ENCODE measurements at places on chromosomes 3 and 15. TPM values are rescaled to one million over a fixed set of nuclear protein-coding genes. Genes with fewer than 3 reads are reported as not detected.

Gene PIF1
- 9.6 TPM for total RNA-seq

Gene RTP4
- not detected for total RNA-seq

Gene CCR1
- not detected for total RNA-seq

DNA sequence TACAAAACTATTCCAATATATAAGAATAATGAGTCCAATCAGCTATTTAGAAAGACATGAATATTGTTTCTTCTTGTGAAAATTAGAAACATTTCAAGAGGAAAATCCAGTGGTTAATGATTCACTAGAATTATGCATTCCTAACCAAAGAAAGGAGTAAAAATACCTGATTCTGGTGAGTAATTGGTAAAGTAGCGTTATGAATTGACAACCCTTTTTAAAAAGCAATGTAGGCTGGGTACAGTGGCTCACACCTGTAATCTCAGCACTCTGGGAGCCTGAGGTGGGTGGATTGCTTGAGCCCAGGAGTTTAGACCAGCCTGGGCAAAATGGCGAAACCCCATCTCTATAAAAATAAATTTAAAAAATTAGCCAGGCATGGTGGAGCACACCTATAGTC, 43.3 kb downstream of the TOPAZ1 start:
- no peak for DNase-seq

GRCh38 chr3:45773072-45773471, 23.3 kb downstream of the SLC6A20 start:
- DNase-seq, result no peak

DNA sequence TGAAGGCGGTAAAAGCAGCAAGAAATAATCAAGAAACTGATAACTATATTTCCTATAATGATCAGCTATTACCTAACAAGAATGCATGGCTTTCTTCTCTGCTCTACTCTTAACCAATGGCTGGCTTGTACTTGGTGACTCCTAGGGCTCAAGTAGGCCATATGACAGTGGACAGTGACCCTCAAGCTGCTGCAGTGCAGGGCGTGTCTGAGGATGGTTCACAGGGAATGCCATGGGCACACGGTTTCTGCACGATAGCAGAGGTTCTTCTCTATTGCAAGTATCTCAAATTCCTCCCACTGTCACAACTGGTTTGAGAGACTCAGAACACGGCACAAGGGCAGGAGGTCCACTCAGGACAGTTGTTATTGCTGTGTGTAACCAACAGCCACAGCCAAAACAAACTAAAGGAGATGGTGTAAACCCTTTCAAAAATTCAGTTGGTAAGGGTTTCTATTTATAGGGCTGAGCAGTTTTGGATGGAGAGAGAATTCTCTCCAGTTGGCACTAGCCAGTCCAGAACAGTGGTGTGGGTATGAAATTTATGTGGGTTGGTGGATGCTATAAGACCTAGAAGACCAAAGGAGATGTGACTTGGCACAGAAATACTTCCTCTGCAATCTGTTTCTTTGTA, 103.2 kb upstream of the ST8SIA2 start:
- no peak for DNase-seq

- no peak for DNase-seq
Measured at GRCh38 chr3:190003068-190003467, 117.6 kb downstream of the P3H2 start.

- no peak for DNase-seq
Measured at GRCh38 chr3:127141921-127142730, 50.8 kb upstream of the PRR23E start.

DNA sequence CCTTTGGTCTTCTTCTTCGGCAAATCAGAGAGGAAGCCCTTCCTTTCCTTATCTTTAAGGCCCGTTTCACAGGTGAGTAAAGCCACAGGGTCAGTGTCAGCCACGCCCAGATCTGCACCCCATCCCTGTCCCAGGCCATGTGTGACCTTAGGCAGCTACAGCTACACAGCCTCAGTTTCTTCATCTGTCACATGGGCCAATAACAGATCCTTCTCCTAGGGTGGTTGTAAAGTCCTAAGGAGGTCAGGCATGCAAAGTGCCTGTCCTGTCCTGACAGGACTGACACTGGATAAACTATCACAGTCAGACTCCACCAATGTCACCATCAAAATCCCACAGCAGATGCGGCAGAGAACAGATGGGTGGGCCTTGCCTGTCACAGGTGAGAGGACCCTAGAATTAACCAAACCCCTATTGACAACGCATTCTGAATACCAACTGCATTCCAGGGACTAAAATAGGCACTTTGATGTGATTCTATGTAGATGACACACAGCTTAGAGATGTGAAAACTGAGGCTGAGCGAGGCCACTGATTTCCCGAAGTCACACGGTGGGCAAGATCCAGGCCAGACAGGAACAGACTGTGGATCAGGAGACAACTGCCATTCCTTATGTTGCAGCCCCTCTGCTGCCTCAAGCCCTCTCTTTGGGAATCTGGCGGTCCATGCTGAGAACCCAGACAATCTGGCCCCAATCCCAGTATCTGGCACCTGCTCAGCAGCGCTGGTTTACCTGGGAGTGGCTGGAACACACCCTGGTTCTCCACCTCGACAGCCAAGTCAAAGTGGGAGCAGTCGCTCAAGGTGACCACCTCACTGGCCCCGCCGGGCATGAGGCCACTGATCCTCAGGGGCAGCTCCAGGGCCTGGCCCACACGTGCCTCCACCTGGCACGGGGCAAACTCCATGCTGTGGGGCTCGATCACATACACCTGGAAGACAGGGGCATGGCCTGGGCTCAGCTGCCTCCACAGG, 48.7 kb downstream of the NUP210 start:
- DNase-seq, result no peak

GRCh38 chr3:131796558-131797198, 238.1 kb downstream of the CPNE4 start:
- no peak for DNase-seq

- DNase-seq, result no peak
Measured at GRCh38 chr3:181921220-181921619, 209.5 kb downstream of the SOX2 start.

Measured in HFFc6 (cell line).